ENCODE measurements at places on chromosomes 4 and X.

DNA sequence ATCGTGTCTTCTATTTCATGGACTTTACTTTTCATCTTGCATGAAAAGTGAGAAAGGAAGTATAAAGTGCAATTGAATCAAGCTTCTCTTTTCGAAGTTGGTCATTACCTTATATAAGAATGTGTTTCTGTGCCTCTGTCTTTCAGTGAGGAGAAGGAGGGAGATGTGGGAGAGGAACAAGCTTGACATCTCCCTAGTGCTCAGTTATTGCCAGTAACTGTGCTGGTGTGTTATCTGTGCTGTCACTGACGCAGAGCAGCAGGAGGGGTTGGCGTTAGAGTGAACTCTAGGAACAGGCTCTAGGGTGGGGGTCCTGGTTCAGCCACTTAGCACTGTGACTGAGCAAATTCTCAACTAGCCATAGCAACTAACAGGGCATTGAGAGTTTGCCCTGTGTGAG, 34.0 kb upstream of the TBC1D9 start:
- no peak for DNase-seq

DNA sequence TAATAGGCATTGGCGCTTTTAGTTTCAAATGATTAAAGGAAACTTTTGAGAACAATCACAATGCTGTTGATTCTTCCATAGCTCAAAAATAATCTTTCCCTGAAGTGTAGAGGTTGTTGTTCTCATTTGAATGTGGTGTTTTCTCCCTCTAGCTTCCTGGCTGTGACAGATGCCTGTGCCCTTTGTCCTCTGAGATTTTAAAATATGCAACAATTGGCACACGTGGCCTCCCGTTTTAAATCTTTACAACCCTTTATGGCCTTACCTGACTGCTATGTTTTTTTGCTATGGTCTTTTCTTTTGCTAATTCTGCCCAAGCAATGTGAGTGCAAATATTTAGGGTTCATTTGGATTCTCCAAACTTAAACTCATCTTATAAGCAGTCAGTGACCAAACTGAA, 22.9 kb upstream of the CASK start:
- DNase-seq, result no peak

DNA sequence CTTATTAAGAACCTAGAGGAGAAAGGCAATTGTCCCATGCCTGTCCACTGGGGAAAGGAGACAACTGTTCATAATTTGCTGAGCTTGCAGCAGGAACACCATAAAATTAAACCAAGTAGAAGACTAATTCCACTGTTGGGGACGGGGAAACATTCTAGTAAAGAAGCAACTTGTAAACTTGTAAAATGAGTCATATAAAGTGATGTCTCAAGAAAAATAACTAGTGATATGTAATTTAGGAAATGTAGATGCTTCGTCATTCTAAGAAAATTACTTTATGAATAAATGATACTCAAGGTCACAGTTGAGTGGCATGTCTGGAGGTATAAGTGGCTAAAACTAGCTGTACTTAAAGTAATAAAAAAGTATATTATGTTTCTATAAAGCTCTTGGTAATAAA, 121.2 kb upstream of the MID1 start:
- DNase-seq, result no peak

DNA sequence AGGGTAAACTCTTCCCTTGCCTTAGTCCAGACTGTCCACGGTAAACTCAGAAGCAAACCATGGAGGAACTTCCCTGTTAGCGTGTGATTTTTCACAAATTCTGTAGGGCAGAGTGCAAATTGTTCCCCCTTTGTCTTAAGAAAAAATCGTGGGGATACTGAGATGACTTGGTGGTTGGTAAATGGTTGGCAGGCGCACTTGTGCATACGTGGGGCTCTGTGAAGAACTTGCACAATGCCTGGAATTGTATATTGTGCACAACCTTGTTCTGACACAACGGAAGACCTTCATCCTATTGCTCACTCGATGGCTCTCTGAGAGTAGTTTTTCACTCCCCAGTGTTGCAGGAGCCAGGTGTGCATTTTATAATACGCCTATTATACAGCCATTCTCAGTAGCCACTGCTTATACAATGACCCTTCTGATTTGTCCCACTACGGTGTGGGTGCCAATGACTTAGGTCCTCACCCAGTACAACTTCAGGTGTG, 150.0 kb downstream of the SPRY1 start:
- DNase-seq, result no peak

GRCh38 chr4:168409089-168409801, 71.0 kb downstream of the DDX60L start:
- no peak for DNase-seq

GRCh38 chr4:40334591-40335524, at the start of gene CHRNA9:
Gene CHRNA9 (plus strand): TSS chr4:40335333. CDS start chr4:40335468, 135 bp downstream.
- DNase-seq, result no peak

DNA sequence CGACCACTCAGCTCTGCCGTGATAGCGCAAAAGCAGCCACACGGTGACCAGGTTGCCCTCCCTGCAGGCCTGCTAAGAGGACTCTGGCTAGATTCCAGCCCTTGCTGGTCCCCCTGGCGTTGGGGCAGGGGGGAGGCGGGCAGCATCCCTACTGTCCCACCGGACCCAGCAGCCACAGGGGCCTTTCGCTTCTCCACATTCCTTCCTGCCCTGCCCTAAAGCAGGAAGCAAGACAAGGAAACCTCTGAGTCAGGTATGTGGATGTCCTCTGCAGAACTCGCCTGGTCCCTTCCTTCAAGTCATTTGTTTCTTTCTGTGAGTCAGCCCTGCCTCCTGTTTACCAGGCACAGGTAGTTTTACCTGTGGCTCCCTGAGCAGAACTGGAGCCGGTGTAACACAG, 60.2 kb upstream of the CLDN34 start:
- no peak for DNase-seq

DNA sequence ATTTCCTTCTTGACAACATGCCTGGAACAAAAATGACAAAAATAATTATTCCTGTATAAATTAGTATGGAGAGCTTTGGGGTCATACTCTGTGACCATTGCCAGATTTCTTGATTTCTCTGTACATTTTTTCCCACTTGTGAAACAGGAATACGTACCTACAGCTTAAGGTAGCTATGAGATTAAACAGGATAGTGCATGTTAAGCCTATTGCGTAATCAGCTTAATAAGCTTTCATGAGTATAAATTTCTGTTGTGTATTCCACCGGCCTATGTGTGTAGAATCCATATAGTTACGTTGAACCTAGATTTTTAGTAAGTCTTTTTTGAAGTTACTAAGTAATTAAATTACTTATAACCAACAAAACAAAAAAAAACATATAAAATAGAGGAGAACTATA, 334.9 kb downstream of the DCTD start:
- DNase-seq, result no peak

GRCh38 chr4:82097504-82097903, 276.3 kb downstream of the HNRNPD start:
- no peak for DNase-seq

DNA sequence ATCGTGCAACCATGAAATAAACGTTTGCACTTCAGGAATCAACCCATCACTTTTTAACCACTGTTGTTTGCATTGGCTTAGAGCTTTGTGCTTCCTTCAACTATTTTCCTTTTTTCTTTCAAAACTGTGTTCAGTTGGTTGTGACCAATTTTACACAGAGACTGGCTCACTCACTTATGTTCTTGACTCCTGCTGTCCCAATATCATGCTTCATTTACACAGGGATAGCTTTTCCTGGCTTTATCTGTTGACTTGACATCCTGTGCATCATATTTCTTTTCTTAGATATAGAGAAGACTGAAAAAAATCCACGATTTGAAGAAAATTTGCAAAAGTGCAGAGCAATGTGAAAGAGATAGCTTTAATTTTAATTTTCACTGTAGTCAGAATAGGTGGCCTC, 38.8 kb downstream of the REPS2 start:
- DNase-seq, result no peak

DNA sequence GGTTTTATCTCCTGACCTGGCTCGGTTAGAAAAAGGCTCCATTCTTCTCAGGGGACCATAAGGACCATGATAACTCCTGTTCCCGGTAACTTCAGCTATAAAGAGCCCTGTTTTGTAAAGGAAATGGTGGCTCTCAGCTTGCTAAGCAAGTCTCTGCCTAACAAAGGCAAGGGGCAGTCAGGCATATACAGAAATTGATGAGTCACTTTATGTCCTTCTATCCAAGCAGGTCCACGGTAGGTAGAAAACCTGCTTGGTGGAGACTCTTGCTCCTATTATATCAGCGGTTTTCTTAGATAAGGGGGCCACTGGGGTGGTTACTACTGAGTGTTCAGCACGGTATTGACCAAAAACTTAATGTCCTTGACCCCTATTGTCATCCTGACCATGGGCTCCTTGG, 203.0 kb upstream of the KLF8 start:
- DNase-seq, result no peak

GRCh38 chrX:63657821-63658220, 127.2 kb downstream of the ARHGEF9 start:
- DNase-seq, result no peak

GRCh38 chr4:95548738-95549245, at the start of gene UNC5C:
Gene UNC5C (minus strand): TSS chr4:95548973.
- no peak for DNase-seq

DNA sequence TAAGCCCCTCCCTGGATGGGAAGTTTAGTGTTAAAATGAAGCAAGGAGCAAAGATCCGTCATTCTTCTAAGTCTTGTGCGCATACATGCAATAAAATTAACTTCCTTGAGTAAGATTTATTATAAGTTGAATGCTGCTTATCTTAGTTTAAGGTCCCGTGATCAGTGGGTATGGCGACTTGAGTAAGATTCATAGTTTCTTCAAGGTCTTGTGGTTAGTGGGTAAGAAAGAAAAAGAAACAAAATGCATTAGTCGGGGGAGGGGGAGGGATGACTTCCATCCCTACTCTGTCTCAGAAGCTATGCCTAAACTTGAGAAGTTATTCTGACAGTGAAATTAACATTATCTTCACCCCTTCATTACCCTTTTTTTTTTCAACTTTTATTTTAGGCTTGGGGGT, 127.3 kb upstream of the MAGEB16 start:
- DNase-seq, result no peak

DNA sequence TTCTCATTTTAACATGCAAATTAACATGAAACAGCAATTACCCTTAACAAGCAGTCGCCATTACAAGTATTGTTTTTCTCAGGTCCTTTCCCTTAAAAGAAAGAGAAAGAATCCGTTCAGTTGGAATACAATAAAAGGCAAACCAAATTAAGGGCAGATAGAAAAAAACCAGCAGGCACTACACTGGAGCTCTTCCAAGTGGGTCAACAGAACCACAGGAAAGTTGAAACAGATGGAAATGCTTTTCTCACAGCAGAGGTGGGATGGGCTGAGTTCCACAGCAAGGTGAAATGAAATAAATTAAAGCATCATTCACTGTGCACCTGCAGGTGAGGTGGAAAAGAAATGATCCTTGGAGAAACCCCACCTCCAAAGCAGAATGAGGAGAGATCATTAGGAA, 102.6 kb downstream of the APBB2 start:
- DNase-seq, result no peak

- DNase-seq, result no peak
These were observed 11.9 kb downstream of the PSAPL1 start for GRCh38 chr4:7422898-7423180.

- DNase-seq, result no peak
These were observed 37.3 kb upstream of the RASL11B start for GRCh38 chr4:52824603-52825459.

DNA sequence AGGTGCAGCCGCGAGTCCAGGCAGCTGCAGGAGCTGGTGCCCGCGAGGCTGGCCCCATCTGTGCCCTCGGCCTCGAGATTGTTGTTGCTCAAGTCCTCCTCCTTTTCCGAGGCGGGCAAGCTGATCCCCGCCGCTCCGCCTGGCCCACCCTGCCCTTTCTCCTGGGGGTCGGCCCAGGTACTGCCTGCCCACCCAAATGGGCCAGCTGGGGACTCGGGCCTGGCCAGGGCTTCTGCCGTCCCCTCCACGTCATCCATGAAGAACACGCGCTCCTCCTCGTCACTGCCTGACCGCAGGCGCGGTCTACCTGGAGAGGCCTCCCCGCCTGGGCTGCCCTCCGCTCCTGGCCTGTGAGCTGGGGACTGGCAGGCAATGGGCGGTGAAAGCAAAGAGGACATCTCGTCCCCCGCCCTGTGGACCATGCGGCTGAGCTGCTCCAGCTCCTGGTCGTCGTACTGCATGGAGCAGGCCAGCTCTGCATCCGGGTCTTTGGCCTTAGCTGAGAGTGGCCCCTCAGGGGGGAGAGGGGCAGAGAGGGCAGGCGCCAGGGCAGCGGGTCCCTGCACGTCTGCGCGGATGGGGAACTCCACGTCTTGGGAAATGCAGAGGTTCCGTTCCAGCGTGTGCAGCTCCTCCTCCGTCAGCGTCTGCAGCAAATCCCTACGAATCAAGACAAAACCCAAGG, 43.1 kb upstream of the MXD4 start:
- DNase-seq, result no peak

- no peak for DNase-seq
These were observed 89.9 kb upstream of the PAK3 start for GRCh38 chrX:111006116-111006515.

- DNase-seq, result no peak
These were observed 17.8 kb upstream of the HGFAC start for GRCh38 chr4:3423952-3424351.

GRCh38 chrX:119693996-119694451, 1.1 kb upstream of the SEPTIN6 start:
- no peak for DNase-seq

- DNase-seq, result no peak
These were observed 243.1 kb upstream of the CTSO start for GRCh38 chr4:156196722-156197121.

GRCh38 chrX:19689170-19689779, 174.0 kb upstream of the MAP3K15 start:
- no peak for DNase-seq

DNA sequence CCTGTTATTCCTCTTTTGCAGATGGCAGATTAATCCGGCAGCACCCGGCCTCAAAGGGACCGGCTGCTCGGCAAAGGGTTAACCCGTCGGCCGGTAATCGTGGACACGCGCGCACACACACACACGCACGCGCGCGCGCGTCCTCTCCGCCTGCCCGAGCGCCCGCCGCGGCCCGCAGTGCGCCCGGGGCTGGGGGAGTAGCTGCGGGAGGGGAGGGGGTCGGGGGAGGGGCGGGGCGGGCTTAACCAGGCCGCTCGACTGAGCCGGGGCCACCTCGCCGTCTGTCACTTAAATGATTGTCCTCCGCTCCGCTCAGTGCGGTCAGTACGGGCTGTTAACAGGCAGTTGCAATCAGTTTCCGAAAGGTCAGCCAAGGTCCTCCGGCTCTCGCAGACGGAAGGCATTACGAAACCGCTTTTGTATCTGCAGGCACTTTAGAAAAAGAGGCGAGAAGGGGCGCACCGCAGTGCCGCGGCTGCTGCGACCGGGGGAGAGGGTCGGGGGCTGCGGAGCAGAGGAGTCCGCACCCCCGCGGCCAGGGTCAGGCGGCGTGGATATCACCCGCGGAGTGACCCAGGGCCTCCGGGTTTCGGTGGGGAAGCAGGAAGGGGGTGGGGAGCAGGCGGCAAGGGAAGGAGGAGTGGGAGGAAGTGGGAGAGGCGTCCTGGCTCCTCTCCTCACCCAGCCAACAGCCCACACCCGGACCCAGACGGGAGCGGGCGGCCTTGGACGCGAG, 57.3 kb upstream of the BCOR start:
- DNase-seq, result no peak

GRCh38 chrX:149286940-149287349, 218.2 kb downstream of the IDS start:
- peak; percentile 32 for DNase-seq
